ENCODE measurements at places on chromosomes 6 and 20.
A peak's percentile ranks its signal among the peaks of the same experiment; 100 is the strongest.

DNA sequence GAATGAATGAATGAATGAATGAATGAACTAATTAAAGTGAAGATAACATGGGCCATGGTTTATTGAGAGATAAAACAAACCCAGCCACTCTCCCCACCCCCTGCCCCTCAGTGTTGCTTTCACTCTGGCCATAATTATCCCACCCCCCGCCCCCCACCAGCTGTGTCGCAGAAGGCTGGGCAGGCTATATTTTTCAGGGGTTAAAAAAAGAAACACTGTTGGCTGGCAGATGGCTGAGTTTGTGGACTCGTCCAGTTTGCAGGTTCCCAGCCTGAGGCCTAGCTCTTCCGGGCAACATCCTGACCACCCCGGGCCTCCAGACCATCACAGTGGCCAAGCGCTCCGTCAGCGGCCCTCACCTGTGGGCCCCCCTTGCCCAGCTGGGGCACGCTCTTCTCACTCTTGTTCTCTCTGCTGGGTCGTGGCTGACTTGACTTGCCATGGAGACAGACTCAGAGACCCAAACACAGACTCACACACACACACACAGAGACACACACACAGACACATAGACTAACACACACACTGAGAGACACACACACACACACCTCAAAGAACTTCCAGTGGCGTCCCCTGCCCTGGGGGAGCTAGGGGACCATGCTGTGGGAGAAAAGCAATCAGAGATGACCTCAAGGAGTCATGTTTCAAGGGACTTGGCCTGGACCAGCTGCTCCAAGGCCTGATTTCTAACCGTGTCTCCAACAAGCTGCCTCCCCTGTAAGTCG, 2.2 kb upstream of the GRM4 start:
- DNase-seq: no peak

DNA sequence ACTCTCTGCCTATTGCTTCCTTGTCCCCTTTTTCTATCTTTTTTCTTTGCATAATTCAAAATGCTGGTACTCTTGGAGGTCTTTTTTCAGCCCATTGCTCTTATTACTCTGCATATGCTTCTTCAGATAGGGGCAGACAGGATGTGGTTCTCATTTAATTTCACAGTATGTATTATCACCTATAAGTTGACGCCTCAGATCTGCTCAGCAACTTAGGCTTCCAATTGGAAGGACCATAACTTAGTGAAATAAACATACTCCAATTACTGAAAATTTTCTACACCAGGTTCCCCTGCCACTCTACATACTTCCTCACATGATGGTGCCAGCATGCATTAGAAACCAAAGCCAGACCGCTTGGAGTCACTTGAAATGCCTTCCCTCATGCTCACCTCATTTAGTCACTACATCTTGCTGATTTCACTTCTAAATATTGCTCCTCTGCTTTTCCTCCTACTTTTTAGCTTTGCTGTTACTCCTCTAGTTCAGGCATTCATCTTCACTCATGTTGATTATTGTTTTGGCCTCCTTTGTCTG, 34.5 kb upstream of the AHI1 start:
- no peak for DNase-seq

- DNase-seq: no peak
Observed at GRCh38 chr6:2622671-2623070, 128.1 kb downstream of the MYLK4 start.

GRCh38 chr20:36830791-36831691, 44.9 kb upstream of the TLDC2 start:
- DNase-seq: peak; percentile 84

DNA sequence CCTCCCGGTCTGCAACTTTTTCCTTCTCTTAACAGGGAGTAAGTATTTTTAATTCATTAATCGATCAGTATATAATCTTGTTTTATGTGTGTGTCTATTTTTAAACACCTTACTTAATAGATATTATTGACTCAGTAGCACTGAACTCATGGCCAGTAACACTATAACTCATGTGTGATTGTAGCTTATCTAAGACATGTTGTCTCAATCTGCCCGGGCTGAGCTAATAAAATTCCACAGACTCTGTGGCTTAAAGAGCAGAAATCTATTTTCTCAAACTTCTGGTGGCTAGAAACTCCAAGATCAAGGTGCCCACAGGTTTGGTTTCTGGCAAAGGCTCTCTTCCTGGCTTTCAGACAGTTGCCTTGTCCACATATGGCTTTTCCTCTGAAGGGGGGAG, 68.8 kb upstream of the TNFAIP3 start:
- DNase-seq: no peak

- DNase-seq: no peak
Observed at GRCh38 chr20:3032624-3033023, 10.8 kb upstream of the GNRH2 start.

All from EL (cell line).